ENCODE measurements at places on chromosomes 12 and 14. TPM values are rescaled to one million over a fixed set of nuclear protein-coding genes. Genes with fewer than 3 reads are reported as not detected.

DNA sequence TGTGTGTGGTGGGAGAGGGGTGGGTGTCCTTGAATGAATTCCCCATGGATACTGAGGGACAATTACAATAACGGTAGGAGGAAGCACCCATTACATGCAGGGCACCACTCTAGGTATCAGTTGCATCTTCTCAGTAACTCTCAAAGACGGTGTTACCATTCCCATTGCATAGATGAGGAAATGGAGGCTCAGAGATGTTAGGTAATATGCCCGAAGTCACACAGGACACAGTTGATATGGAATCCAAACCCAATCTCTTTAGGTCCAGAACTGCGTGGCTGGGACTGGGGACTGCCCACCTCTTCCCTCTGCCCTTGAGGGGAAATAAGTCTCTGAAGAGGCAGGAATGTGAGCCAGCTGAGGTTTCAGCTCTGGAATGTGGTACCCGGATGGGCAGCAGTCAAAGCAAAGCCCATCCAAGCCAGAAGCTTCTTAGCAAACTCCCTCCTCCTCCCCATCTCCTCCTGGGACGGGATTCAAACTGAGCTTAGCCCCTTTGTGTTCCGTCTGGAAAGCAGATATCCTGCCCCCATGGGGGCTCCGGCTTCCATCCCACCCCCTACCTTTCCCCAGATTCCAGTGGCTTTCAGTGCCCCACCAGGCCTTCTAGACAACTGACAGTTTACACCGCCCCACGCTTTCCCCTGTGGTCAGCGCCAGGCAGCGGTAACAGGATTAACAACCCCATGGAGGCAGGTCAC, 187.5 kb downstream of the RBM19 start:
- ATAC-seq: no peak

- no peak for ATAC-seq
Observed at GRCh38 chr12:114847441-114848035, 163.6 kb upstream of the TBX3 start.

GRCh38 chr12:92987362-92987761, 58.3 kb upstream of the EEA1 start:
- peak; percentile 56 for ATAC-seq

GRCh38 chr12:57783861-57784260, 1.3 kb downstream of the TSFM start:
- ATAC-seq: no peak

DNA sequence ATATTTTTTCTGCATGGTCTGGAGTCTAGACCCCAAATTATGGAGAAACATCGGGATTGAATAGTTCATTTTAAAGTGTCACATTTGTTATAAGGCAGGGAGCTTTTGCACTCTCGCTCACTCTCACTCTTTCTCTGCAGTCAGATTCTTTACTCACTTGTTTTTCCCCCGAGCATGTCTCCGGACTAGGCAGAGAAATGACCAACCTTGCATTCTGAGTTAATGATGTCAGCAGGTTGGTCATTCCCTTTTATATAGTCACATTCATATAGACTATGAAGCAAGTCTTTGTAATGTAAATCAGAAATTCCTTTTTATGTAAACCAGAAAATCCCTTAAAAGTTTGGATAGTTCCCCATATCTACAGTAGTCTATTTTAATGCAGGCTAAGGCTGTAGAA, 4.1 kb downstream of the C12orf75 start:
- no peak for ATAC-seq

DNA sequence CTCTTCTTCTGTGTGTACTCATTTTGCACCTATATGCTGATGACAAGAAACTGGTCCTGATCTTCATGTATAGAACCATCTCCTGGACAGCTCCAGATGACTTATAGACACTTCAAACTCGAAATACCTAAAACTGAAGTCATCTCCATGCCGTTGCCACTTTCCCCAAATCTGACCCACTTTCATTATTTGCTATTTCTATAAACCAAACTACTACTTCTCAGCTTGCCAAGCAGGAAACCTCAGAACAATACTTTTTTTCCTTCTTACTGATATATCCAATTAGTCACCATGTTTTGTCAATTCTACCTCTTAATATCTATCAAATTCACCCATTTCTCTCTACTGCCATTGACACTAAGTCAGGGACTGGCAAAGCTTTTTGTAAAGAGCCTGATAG, 14.8 kb downstream of the SGPP1 start:
- ATAC-seq: no peak

DNA sequence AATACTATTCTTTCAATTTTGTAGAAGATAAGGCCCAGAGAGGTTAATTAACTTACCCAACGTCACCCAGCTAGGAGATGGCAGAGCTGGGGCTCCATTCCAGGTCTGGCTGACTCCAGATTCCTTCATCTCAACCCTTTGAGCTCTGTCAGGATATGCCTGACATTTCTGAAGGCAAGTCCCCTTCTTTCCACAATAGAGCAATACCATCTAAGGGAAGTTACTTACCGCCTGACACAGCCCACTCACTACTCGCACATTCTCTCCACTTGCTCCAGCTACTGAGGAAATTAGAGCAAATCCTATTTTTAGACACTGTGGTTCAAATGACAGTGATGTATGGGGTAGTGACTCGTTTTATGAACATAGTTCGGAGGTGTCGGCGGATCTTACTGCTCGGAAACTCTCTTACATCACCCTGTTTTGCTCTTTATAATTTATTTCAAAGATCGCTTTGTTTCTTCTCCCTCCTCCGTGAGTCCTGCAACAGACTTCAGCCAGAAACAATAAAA, 2.0 kb upstream of the WSCD2 start:
- peak; percentile 51 for ATAC-seq

- ATAC-seq: peak; percentile 18
Observed at GRCh38 chr12:51593539-51593938, 2.5 kb downstream of the SCN8A start.

DNA sequence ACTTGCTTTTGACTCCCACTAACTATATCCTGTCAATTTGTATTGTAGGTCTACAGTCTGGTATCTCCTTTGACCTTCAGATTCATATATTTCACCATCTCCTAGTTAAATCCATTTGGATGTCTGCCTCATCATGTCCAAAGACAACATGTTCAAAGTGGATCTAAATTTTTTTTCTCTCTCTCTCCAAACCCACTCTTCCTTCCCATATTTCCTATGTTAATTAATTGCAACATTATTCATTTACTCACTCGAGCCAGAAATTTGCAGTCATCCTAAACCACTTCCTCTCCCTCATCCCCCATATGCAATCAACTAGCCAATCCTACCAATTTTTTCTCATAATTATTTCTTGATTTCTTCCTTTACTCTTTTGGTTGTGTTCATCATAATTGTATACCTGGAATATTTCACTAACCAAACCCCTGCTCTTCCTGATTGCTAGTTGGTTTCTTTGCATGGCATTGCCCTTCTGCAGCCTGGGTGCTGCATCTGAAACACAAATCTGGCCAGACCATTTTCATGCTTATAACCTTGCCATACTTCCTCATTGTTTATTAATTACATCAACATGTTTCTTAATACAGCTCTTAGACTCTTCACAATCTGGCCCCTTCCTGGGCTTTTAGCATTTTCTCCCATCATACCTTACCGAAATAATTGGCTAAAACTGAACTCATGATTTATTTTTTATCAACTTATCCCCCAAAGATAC, 442.2 kb downstream of the ADAMTS20 start:
- no peak for ATAC-seq

- no peak for ATAC-seq
Observed at GRCh38 chr14:54881235-54881760, 21.3 kb downstream of the GCH1 start.

DNA sequence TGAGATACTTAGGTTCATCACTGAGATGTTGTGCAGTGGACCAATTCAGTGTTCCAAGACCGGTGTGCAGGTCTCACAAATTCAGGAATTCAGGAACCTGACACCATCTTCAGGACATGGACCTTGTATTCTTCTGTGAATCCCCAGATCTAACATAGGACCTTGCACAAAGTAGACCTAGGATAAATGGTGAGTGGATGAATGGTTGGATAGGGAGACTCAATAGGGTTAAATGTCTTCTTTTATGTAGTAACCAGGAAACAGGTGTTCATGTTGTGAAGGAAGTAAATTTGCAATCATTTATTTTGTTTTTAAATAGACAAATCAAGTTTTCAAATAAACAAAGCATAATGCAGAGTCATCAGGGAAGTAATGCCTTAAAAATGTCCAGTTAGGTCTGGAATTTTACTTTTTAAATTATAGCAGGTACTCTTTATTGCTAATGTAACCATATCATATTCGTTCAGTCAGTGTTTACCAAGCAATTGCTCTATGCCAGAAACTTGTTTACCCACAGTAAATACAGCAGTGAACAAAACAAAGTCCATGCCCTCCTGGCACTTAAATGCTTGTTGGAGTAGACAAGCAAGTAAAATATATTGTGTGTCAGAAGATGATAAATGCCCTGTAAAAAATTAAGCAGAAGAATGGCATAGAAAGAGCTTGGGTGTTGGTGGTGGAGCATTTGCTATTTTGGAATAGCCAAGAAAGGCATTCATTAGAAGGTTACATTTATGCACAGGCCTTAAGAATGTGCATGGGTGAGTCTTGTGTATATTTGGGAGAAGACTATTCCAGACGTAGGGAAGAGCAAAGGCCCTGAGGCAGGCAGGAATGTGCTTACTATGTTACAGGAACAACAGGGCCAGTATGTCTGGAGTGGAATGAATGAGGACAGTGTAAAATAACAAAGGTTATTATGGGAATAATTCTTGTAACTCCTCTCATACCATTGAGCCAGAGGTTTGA, 26.3 kb downstream of the RXYLT1 start:
- no peak for ATAC-seq

DNA sequence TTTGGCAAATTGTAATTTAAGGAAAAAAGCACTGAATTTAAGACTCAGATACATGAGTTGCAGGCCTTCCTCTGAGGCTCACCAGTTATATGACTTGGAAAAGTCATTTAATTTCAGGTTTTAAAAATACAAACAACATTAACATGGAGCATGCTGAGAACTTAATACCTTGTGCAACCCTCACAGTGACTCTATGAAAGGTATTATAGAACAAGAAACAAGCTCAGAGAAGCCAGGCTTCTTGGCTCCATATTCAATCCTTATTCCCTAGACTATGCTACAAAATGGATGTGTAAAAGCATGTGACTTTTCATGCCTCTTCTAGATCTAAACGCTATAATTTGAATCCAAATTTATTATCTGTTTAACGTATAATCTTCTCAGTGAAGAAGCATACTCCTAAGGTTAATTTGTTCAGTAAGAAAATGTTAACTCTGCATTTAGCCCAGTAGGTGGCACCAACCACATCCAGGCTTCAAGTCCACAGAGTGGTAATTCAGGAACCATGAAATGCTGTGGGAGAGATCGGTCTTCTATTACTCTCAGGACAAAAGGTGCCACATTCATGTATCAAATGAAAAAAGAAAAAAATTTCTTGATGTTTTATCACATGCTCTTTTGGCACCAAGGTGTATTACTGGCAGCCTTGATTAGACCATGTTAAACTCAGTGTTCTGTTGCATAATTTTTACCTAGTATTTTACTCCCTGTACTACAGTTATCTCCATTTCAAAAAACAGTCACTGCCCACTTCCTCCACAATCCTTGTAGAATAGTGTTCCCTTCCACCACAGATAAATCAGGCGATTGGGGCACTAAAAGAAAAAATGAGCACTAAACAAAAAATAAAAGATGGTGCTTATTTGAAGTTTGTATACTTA, 9.3 kb downstream of the CCDC196 start:
- ATAC-seq: peak; percentile 92

- ATAC-seq: no peak
Observed at GRCh38 chr12:88876857-88877256, 296.6 kb upstream of the KITLG start.

- ATAC-seq: no peak
Observed at GRCh38 chr14:104937161-104937560, 12.5 kb downstream of the PLD4 start.

- ATAC-seq: peak; percentile 20
Observed at GRCh38 chr12:124538194-124539082, 29.0 kb downstream of the NCOR2 start.

GRCh38 chr12:58415716-58416115, 474.3 kb downstream of the ATP23 start:
- ATAC-seq: no peak

DNA sequence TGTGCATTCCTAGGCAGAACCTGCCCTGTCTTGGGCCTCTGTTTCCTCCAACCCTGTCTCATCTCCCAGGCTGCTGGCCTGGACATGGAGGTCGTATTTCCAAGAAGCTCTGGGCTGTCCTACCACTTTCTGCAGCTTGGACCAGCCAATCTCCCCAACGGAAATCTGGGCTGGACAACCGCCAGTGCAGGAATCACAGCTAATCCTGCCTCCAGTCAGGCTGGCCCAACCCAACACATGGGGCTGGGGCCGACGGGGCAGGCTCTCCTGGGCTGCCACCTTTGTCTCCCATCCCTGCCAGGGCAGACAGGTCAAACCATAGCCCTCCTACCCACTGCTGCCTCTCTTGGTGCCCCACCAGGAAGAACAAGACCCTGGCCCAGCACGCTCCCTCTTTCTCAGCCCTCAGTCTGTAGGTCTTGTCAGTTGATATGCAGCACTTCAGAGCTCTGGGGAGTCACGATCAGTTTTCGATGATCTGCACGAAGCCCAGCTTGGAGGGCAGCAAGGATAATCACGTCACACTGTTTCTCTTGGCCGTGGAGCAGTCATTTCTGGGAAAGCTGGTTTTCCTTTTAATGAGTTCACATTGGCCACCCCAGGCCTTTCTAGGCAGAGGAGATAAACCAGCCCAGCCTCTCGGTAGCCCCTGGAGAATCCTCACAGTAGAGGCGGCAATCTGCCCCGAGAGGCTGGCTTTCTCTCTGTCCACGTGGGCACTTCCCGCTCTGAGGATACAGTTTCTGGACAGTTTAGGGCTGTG, 195.2 kb upstream of the PRMT8 start:
- peak; percentile 3 for ATAC-seq

DNA sequence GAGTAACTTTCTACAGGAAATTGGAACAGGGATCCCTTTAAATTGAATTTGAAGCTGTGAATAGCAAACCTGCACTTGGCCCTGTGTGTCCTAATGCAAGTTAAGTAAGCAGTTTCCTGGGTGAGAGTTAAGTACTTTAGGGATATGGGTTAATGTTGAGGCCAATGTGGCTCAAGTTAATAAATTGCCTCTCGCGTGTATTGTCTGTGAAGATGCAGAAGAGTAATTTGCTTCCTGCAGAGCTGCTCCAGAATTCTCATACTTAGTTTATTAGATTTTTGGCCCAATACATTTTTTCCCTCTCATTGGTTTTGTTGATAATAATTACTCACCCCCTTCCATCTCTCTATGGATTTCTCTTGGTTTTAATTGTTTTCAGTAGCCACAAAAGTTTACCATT, 86.5 kb downstream of the SLC25A47 start:
- ATAC-seq: no peak

EIF4B gene
- 520 TPM for total RNA-seq

KRT2 gene
- total RNA-seq: 0.08 TPM

WDHD1 gene
- 4.9 TPM for total RNA-seq

C14orf180 gene
- total RNA-seq: 0.20 TPM

C3AR1 gene
- 0.14 TPM for total RNA-seq

TEX22 gene
- total RNA-seq: 1.8 TPM

MDGA2 gene
- total RNA-seq: 11.7 TPM
